ENCODE measurements at places on chromosomes 5 and 9.

GRCh38 chr9:21585756-21586752 is 103.9 kb upstream of the IFNE start:
- no peak for DNase-seq

GRCh38 chr5:37552770-37553719 is 173.9 kb downstream of the WDR70 start:
- no peak for DNase-seq

- DNase-seq: no peak
Measured at GRCh38 chr5:132850066-132850465, 16.2 kb downstream of the GDF9 start.

GRCh38 chr9:137678202-137678601 is 59.4 kb downstream of the EHMT1 start:
- DNase-seq: no peak

GRCh38 chr9:37342895-37343294 is 79.6 kb upstream of the GRHPR start:
- no peak for DNase-seq

- DNase-seq: no peak
Measured at GRCh38 chr9:14838701-14839100, 71.5 kb downstream of the FREM1 start.

DNA sequence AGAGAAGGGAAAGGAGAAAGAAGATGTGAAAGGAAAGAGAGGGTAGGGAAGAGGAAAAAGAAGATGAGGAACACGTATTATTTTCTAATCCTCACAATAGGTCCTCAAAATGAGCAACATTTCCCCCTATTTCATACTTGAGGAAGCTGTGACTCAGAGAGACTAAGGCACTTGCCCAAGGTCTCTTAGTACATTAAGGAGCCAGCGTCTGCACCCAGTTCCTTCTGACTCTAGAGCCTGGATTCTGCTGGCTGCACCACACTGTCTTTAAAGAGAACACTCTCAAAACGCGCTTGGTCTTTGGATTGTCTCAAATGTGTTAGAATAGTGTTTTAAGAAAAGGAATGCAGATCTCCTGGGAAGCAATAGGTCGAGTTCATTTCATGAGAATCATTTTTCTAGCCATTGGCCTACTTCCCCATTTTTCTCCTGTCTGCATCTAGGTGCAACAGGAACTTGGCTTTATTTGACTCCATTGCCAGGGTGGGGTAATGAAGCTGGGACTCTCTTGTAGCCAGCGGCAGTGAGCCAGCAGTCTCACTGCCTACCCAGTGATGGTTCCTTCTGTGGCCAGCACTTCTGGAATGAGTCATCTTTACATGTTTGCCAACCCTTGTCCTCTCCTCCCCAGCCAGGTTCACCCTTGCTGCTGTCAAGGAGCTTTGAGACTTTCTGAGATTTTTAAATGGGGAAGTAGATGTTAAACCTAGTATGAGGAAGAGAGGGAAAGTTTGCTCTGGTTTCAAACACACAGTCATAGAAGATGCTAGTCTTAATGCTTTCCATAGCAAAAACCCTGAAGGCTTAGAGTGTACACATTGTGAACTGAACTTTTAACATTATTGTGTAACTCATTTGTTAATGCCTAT is 82.7 kb downstream of the DOCK8 start:
- no peak for DNase-seq

- DNase-seq: no peak
Measured at GRCh38 chr9:12794101-12794799, 19.4 kb downstream of the LURAP1L start.

DNA sequence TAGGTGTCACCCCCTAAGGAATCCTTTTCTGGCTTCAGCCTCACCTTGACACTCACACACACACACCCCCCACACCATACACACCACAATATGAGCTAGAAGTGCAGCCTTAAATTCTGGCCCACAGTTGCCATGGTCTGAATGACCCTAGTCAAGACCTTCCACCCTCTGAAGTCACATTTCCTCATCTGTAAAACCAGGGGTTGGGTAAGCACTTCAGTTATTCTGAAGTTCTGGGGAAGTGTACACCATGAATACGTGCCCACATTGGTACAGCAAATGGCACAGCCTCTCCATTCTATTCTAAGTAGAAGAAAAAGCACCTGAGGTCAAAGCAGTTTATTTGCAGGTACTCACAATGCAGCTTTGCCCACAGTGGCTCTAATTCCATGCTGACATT is 372.8 kb upstream of the KLF4 start:
- DNase-seq: no peak

DNA sequence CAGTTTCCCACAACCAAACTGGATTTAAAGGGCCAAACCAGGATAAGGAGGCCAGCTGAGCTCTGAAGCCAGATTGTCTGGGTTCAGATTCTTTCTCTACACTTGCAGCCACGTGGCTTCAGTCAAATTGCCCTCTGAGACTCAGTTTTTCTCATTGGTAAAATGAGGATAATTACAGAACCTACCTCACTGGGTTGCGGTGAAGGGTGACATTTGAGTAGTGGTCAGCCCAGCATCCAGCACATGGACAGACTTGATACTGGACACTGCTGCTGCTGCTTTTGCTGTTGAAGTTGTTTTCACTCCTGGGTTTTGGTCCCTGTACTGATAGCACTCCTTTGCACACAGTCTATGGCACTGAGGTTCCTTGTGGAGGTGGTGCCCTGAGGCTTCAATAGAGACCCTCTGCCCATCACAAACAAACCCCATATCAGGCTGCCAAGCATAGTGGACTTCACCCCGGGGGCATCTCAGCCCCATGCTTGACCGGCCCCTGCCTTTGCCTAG is 25.7 kb upstream of the CDKN2AIPNL start:
- no peak for DNase-seq

DNA sequence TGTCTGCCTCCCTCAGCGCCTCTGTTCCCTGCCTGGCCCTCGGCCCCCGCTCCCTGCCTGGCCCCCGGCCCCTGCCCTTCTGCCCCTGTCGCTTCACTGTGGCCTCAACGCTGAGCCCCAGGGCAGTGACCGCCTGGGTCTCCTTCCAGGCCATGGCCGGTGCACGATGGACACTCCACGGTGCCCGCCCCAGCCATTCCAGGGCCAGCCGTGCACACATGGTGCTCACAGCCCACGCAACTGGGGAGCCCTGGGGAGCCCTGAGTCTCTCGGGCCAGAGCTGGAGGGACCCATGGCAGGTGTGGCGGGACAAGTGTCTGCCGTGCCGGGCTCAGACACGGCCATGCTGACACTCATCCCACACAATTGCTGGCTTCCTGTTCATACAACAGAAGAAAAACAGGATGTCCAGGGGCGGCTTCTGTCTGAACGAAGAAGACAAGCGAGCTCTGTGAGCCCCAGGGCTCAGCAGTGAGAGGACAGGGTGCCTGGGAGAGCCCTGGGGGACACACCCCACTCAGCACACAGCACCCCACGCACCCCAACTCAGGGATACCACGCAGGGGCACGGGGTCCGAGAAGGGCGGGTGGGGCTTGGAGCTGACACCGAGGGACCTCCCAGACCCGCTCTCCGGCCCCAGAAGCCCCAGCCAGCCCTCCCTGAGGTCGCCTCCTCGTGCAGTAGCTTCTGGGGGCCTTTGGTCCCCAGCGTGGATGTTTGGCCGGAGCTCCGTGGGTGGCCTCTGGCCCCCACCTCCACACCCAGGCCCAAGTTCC is 35.7 kb downstream of the EXD3 start:
- no peak for DNase-seq

GRCh38 chr5:10539687-10539998 is 24.2 kb upstream of the ANKRD33B start:
- DNase-seq: no peak

GRCh38 chr5:53256746-53257145 is 147.2 kb upstream of the MOCS2 start:
- DNase-seq: no peak

DNA sequence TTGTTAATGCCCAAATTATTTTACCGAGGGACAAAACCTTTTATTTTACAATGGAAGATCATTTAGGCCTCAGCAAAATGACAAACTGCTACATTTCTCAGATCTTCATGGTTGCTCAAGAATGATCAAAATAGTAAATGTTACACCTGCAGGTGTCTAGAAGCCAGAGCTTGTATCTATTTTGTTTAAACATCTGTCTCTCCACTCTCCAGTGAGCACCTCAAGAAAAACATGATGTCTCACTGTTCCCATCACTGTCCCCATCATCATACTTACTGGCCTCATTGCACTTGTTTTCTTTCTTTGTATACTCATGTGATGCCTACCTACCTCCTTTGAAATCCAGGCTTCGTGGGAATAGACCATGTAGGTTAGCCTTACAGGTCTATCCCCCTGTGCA is 149.6 kb downstream of the TTLL11 start:
- no peak for DNase-seq

DNA sequence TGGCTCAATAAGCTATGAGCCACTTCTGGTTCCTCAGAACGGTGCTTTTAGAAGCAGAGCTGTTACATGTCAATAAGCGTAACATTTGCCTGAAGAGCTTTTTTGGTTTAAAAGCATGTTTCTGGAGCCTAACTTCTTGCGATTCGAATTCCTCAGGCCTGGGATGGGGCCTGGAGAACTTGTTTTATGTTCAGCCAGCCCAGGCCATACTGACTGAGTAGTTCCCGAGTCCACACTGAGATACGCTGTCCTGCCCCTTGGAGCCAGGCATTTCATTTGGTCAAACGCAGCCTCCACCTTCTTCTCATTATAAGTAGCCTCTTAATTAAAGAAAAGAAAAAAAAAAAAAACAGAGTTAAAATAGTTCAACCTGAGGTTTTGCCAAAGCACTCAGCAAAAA is 260.6 kb upstream of the ANKRD55 start:
- no peak for DNase-seq

GRCh38 chr9:5392285-5392684 is 45.4 kb downstream of the PLGRKT start:
- DNase-seq: no peak

- DNase-seq: peak; percentile 30
Measured at GRCh38 chr5:143355710-143356109, 47.8 kb downstream of the NR3C1 start.

DNA sequence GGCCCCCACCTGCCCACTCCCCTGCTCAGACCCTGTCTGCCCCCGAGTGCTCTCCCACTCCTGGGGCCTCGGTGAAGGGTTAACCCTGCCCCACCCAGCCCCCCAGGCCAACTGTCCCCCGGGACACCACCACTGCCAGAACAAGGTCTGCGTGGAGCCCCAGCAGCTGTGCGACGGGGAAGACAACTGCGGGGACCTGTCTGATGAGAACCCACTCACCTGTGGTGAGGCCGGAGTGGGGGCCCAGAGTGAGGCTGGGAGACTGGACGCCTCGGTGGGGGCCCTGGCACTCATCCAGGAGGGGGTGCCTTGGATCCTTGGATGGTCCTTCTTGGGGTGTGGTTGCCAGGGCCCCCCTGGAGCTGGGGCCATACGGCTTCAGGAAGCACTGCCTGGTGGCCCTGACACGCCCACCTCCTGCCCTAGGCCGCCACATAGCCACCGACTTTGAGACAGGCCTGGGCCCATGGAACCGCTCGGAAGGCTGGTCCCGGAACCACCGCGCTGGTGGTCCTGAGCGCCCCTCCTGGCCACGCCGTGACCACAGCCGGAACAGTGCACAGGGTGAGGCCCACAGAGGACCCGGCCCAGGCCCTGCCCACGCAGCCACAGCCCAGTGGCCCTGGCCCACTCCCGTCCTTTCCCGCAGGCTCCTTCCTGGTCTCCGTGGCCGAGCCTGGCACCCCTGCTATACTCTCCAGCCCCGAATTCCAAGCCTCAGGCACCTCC is 2.1 kb downstream of the MAMDC4 start:
- no peak for DNase-seq

- DNase-seq: no peak
Measured at GRCh38 chr9:137299938-137300337, 2.1 kb downstream of the NRARP start.

DNA sequence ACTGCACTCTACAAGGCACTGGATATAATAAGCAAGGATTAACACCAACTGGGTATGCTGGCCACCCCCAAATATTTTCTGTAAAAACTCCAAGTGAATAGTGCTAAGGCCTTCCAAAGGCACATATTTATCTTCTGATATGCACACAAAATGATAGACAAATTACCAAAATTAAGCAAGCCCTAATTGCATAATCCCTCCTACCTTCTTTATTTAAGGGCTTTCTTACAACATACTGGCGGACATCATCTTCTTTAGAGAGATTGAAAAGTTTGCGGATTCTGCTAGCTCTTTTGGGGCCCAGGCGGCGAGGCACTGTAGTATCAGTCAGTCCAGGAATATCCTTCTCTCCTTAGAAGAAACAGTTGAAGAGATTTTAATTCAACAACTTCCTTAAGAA is 1.9 kb downstream of the RPS6 start:
- DNase-seq: no peak

GRCh38 chr5:84036842-84037241 is 316.2 kb upstream of the HAPLN1 start:
- no peak for DNase-seq

DNA sequence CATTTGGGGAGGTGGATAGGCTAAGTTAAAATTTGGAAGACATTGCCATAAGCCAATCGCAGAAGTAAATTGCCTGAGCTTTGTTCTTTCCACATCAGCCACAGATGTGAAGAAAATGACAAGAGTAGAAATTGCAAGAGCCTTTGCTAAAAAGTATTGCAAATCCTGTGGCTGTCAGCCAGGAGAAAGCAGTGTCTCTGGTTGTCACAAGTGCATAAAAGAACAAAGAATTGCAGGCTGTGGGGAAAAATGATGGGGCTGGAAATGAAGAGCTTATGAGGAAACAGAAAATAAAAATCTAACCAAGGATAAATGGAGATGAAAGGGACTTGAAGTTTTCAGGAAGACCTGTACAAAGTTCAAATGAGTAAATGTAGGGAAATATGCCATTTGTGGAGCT is 344.8 kb downstream of the CSNK1G3 start:
- no peak for DNase-seq

GRCh38 chr5:149853331-149853648 is 91.3 kb downstream of the PDE6A start:
- no peak for DNase-seq

DNA sequence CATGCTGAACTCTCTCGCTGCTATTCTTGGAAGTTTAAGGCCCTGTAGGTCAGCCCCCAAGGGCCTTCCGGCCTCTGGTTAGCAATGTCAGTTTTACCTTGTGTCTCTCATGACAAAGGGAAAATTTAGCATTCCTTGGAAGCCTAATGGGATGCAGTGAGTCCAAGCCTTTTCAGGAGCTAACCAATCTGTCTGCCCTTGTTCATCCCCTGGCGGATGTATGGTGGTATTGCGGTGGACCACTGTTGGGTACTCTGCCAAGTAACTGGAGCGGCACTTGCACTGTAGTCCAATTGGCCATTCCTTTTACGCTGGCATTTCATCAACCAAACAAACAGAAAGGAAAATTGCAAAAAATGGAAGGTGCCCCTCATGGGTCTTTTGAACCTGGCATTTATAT is 318.4 kb upstream of the NMUR2 start:
- DNase-seq: no peak

GRCh38 chr9:135225619-135226228 is 138.3 kb downstream of the OLFM1 start:
- DNase-seq: no peak

- no peak for DNase-seq
Measured at GRCh38 chr9:73357607-73358006, 205.9 kb downstream of the ANXA1 start.

DNA sequence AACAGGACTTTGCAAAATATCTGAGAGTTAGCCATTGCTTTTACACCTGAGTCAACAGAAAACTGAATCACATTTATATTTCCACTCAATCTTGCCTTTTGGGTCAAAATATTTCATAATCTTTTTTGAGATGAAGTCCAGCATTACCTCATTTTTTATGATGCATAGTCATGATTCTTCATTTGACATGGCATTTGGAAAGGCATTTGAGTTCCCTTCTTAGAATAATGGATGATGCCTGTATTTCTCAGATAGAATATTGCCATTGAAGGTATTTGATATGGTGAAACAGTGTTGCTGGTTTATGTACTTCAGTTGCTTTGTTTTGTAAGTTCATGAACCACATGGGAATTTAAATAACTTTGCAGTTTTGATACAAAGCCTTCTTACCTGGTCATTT is 180.4 kb downstream of the PRR16 start:
- no peak for DNase-seq
